ENCODE measurements at places on chromosomes 4 and X.

DNA sequence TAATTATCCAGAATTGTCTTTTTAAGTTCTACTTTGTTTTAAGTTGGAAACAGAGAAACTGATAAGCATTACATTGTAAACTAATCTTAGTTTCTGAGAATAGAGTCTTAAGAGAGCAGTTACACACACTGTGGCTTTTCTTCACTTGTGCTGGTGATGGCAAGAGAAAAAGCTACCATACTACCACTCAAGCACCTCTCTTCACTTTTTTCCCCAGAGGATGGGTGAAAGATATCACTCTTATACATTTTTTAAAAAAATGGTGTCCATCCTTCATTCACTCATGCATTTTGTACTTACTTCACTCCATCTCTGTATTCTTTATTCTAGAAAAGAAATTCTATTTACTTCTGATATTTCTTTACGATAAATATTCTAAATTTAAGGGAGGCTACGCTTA is 42.5 kb upstream of the GRID2 start:
- no peak for DNase-seq

- no peak for DNase-seq
These were observed 12.8 kb downstream of the AFF1 start for GRCh38 chr4:86947501-86948120.

DNA sequence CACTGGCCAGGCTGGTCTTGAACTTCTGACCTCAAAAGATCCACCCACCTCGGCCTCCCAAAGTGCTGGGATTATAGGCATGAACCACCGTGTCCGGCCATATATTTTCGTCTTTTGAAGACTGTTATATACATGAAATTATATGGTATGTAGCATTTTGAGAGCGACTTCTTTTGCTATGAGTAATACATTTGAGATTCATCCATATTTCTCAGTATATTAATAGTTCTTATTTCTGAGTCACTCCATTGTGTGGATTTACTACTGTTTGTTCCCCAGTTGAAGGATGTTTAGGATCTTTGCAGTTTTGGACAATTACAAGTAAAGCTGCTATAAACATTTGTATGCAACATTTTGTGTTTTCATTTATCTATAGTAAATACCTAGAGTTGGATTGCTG is 34.9 kb downstream of the GNL3L start:
- no peak for DNase-seq

GRCh38 chr4:185322803-185323202 is 72.9 kb downstream of the LRP2BP start:
- no peak for DNase-seq

DNA sequence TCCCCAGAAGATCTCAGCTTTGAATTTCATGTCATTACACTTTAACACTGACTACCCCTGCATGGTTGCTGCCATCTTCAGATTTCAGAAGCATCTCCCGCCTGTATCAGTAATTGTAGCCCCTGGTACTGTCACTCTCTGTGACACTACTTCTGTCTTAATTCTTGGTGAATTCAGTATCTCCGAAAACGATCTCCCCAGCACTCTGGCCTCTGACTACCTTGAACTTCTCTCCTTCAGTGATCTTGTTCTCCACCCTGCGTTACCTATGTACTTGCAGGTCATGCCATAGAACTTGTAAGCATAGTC is 53.8 kb upstream of the ABCG2 start:
- DNase-seq = no peak

- DNase-seq = no peak
These were observed 200.4 kb upstream of the PITX2 start for GRCh38 chr4:110823251-110823650.

GRCh38 chrX:29693912-29694311 is 521.5 kb upstream of the MAGEB2 start:
- DNase-seq = no peak

DNA sequence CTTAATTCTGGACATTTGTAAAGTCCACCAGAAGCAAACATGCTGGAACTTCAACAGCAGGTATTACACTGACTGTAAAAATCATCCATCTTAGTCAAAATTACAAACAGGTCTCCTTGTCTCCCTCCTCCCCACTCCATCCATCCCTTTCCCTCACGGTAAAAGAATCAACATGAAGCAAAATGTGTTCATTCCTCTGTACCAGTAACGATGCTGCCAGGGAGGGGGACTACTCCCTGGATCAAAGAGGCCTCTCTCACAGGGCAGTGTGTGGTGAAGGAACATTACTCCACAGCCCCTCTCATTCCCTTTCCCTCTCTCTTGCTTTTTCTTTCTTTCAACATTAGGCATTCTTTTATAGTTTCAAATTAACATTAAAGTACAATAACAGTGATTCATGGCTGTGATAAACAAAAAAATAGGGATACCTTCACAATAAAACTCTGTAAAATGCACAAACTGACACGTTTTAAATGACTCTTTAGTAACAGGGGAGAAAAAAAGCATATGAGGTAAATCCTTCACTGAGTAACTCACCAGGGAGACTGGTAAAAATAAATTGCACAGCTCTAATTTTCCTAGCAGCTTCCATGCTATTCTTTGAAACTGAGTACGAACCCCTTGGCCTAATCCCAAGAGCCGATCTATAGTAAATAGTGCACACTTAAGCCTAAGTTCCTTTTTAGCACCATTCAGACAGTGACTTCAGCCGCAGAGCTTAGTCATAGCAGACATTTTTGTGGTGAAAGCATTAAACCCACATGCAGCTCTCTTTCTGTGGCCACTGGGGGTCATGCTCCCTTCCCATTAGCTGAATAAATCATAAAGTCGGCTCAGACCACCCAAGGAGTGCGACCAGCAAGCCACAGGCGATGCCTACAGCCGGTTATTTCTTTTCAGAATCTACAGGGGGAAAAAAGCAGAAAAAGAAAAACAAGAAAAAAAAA is 215.6 kb upstream of the GYPA start:
- DNase-seq = no peak

- no peak for DNase-seq
These were observed 49.9 kb downstream of the PCDH7 start for GRCh38 chr4:30770049-30770549.

DNA sequence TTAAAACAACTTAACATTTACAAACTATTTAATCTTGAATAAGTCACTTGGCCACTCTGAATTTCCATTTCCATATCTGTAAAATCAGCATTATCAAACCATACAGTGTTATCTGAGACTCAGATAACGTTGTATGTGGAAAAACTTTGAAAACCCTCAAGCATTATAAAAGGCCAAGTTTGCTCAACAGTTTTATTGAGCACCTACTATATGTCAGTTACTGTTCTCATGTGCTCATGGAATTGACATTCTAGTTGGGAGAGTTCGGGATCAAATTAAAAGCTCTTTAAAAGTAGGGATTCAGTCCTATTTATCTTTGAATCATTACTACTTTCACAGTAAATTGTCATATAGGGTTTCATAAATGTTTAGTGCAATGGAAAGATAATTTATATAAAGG is 97.9 kb downstream of the FRMPD4 start:
- DNase-seq = no peak

DNA sequence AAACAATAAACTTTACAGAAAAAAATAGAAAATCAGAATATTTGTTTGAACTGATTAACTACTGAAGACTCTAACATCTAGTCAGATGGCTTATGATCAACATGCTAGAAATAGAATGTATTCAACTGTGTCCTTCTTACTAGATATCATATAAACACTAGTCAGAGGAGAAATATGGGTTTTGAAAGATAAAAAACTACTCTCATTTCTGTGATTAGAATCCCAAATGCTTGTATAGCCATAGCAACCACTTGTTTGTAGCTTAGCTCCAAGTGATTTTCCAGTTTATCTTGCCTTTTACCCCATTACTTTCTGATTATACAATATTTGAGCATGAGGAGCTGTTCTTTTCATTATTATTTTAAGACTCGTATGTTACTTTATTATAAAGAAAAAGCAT is 31.2 kb downstream of the USP38 start:
- DNase-seq = no peak

- DNase-seq = no peak
These were observed 162.5 kb downstream of the BANK1 start for GRCh38 chr4:101952985-101953384.

- no peak for DNase-seq
These were observed 1284.2 kb downstream of the ADGRL3 start for GRCh38 chr4:62484357-62484756.

DNA sequence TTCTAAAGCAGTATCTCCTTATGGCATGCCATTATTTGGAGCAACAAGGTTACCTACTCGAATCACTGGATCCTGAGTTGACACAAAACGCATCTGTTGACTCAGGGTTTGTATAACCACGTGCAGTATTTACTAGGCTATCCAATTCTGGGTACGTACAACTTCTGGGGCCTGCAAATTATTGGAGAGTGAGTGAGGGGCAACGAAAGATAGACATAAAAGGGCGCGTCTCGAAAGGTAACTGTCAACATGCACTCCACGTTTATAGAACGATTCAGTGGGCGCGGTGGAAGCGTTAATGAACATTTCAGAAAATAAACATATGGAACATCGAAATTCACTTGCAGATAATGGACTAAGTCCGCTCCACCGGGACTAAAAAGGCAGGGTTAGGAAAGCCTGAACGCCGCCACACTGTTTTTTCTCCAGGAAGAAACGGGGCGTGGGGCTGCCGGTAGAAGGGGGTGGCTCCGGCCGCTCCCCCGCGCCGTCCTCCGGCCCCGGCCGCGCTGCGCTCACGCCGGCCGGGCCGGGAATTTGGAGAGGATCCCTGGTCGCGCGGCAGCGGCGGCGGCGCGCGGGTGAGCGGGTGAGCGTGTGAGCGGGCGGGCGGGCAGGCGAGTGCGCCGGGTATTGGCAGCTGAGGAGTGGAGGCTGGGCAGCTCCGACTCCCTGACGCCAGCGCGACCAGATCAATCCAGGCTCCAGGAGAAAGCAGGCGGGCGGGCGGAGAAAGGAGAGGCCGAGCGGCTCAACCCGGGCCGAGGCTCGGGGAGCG is at the start of gene SMAD1:
Gene SMAD1, plus strand, starts transcription at position 690 of the 778 bp plus-strand sequence. CDS start 32,761 bp downstream, outside the sequence.
- peak; percentile 77 for DNase-seq

- no peak for DNase-seq
These were observed 98.8 kb upstream of the METTL14 start for GRCh38 chr4:118586357-118586790.

DNA sequence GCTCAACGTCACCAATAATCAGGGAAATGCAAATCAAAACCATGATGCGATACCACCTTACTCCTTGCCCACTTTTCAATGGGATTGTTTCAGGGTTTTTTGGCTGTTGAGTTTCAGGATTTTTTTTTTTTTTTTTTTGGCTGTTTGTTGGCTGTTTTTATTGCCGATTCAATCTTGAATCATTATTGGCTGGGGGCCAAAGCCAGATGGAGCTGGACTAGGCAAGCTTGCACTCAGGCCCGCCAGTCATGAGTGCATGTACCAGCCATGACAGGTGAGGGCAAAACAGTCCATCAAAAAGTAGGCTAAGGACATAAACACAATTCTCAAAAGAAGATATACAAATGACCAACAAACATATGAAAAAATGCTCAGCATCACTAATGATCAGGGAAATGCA is 13.3 kb downstream of the YIPF7 start:
- DNase-seq = no peak

DNA sequence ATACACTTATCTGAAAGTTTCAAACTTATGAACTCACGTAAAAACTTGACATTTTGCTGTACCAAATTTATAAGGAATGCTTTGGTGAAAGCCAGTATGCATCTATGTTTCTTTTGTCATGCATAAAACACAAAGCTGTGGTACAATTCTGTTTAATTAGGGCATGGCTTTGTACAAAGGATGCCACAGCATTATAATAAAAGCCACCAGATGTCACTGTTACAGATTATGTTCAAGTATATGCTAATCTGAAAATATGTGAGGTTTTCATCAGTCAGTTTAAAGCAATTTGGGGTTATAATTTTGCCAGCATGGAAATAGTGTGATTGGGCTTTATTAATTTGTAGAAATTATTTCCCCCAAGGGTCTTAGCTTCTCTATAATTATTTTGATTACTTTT is 69.0 kb downstream of the ATOH1 start:
- no peak for DNase-seq

DNA sequence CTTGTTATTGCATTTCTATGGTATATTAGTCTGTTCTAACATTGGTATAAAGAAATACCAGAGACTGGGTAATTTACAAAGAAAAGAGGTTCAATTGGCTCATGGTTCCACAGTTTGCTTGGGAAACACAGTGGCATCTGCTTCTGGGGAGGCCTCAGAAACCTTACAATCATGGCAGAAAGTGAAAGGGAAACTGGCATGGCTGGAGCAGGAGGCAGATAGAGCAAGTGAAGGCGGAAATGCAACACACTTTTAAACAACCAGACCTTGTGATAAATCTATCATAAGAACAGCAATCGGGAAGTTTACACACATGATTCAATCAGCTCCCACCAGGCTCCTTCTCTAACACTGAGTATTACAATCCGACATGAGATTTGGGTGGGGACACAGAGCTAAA is 346.6 kb upstream of the GNPDA2 start:
- DNase-seq = no peak

- DNase-seq = no peak
These were observed 19.1 kb downstream of the HAUS3 start for GRCh38 chr4:2222838-2223237.

DNA sequence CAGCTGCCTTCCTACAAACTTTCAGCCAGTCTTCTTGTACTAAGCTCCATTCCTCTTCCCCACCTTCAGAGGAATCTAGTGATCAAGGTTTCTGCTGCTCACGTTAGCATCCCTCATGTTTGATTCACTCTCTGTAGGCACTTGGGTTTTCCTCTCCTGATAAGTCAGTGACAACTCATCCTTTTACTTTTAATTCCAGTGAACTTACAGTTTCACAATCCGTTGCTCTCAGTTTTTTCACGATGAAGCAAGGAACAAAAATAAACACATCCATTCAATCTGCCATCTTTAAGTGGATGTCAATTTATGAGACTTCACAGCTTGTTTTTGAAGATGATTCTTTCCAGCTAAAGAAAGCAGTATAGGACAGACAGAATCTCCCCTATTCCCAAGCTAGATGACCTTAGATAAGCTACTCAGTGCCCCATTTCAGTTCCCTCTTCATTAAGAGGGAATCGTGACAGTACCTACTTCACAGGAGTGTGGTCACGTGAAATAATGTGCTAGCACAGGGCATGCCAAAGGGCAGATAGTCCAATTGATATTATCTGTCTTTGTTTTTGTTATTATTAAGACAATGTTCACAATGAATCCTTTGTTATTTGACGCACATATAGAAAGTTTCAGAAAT is 234.3 kb downstream of the PALLD start:
- no peak for DNase-seq

GRCh38 chr4:152266831-152267480 is 268.9 kb downstream of the FBXW7 start:
- no peak for DNase-seq

DNA sequence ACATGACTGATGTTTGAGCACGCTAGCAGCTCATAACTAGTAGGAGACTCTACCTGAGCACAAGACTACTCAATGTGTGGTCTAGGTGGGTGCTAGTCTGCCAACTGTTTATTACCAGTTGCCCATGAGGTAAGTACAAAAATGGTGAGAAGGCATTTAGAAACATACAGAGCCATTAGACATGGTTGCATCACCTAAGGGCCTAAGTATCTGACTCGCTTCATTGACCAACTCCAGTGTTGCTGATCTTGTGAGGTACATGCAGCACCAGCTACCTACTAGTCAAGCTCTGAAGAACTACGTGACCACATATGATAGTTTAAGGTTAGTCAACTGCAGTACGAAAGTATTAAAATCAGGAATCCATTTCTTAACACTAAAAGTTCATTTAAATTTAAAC is 39.9 kb downstream of the APBB2 start:
- DNase-seq = no peak

Data from hippocampal formation (tissue), 2 donors.